ENCODE measurements at places on chromosomes 3 and 15.

DNA sequence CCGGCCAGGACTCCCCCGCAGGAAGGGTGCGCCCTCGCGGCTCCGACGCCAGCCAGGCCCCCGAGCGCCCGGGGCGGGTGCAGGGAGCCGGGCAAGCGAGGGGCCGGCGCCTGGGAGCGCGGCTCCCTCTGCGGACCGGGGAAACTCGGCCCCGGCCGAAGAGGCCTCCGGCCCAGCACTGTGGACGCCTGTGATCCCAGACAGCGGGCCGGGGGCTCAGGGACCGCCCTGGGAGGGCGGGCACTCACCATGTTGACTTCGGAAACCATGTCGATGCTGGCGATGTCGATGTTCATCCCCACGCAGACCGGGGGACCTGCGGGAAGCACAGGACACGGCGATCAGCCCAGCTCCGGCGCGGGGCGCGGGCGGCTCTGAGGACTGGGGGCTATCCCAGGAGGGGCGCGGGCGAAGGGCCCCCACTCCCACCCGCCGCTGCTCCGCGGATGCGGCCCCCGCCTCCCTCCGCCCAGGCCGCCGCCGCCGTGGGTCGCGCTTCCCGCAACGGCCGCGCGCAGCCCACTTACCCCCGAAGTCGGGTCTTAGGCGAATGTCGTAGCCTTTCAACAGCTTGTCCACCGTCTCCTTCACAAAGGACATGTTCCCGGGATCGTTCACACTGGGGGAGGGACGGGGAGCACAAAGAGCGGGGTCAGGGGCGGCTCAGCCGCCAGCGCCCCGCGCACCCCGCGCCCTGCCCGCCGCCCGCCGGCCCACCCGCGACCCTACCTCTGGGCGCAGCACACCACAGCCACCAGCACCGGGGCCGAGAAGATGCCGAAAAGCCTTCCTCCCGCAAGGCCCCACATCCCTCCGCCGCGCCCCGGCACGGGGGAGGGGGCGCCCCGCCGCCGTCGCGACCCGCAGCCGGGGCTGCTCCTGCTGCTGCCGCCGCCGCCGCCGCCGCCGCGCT is at the start of gene GABRB3:
GABRB3 (minus strand) TSS at position 913 of the 913 bp plus-strand sequence.
- no peak for DNase-seq

- DNase-seq, result no peak
Observed at GRCh38 chr3:57682284-57682683, 10.6 kb downstream of the DENND6A start.

GRCh38 chr15:24054547-24055245 is 367.6 kb upstream of the NDN start:
- DNase-seq, result no peak

DNA sequence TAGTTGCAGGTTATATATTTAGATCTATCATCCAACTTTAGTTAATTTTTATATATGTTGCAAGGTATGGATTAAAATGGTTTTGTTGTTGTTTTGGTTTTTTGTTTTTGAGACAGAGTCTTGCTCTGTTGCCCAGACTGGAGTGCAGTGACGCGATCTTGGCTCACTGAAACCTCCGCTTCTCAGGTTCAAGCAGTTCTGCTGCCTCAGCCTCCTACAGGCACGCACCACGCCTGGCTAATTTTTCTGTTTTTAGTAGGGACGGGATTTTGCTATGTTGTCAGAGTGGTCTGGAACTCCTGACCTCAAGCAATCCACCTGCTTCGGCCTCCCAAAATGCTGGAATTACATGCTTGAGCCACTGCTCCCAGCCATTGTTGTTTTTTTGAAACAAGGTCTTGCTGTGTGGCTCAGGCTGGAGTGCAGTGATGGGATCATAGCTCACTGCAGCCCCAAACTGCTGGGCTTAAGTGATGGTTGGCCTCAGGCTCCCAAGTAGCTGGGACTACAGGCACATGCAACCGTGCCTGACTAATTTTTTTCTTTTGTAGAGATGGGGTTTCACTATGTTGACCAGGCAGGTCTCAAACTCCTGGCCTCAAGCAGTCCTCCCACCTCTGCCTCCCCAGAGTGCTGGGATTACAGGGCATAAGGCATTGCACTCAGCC is 92.0 kb downstream of the ZNF609 start:
- DNase-seq, result no peak

- peak; percentile 67 for DNase-seq
Observed at GRCh38 chr15:70486451-70487386, 276.6 kb downstream of the UACA start.

GRCh38 chr3:50600141-50600753 is 11.3 kb downstream of the CISH start:
- DNase-seq, result no peak

DNA sequence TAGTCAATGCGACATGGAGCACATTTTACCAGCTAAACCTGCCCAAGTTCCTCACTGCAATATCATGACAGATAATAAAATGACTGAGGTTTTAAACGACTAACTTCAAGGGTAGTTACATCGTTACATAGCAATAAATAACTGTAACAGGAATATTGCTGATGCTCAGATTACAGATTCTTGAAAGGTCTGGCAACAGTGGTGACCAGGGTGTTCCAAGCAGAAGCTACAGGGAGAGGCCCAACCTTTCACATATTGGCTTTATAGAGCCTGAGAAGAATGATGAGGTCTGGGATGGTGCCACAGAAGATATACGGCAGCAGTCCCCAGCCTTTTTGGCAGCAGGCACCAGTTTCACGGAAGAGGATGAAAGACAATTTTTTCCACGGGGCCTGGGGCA is 51.1 kb upstream of the CSPG5 start:
- no peak for DNase-seq

DNA sequence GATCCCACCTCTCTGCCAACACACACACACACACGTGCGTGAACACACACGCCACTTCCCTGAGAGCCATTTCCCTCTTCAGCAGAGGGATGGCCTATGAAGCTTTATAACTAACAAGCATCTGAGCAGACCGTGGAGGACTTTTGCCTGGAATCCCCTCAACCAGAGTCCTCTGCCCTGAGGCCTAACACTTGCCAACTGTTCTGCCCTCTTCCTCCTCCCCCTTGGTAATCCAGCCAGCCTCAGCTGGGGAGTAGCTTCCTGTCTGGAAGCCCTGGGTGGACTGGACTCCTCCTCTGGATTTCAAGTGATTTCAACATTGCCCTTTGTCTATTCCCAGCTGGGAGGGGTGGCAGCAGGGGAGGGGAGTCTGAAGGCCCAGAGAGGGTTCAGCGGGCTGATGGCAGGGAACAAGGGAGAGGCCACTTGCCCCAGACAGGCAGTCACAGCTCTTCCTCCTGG is 68.4 kb upstream of the HACD2 start:
- peak; percentile 72 for DNase-seq

GRCh38 chr15:78866803-78867202 is 5.9 kb upstream of the MORF4L1 start:
- DNase-seq, result no peak

- DNase-seq, result no peak
Observed at GRCh38 chr3:170740285-170740684, 129.7 kb downstream of the RPL22L1 start.

- peak; percentile 95 for DNase-seq
Observed at GRCh38 chr3:139448104-139448503, 28.2 kb downstream of the RBP2 start.

GRCh38 chr15:31439328-31439727 is 112.7 kb downstream of the KLF13 start:
- no peak for DNase-seq

GRCh38 chr3:86996261-86996955 is 5.5 kb upstream of the VGLL3 start:
- DNase-seq, result no peak

DNA sequence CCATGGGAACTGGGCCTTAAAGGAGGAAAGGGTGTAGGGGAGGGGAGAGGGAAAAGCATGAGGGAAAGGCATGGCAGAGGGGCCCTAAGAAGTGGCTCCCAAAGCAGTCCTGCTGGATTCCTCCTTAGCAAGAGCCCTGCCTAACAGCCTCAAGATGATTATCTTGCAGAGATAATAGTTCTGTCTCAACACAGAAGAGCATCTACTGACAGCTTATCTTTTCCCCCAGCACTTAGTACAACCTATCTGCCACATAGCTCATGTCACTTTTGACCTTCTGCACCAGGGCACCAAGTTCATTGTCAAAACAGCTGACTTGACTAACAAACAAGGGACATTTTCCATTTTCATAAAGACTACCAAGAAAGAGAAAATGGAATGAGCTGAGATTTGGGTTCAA is 86.3 kb downstream of the ANP32A start:
- no peak for DNase-seq

- DNase-seq, result no peak
Observed at GRCh38 chr15:56716334-56716733, 17.0 kb downstream of the ZNF280D start.

GRCh38 chr3:174541708-174542315 is 317.3 kb upstream of the NAALADL2 start:
- no peak for DNase-seq

- no peak for DNase-seq
Observed at GRCh38 chr15:51585986-51586385, 36.6 kb downstream of the DMXL2 start.

DNA sequence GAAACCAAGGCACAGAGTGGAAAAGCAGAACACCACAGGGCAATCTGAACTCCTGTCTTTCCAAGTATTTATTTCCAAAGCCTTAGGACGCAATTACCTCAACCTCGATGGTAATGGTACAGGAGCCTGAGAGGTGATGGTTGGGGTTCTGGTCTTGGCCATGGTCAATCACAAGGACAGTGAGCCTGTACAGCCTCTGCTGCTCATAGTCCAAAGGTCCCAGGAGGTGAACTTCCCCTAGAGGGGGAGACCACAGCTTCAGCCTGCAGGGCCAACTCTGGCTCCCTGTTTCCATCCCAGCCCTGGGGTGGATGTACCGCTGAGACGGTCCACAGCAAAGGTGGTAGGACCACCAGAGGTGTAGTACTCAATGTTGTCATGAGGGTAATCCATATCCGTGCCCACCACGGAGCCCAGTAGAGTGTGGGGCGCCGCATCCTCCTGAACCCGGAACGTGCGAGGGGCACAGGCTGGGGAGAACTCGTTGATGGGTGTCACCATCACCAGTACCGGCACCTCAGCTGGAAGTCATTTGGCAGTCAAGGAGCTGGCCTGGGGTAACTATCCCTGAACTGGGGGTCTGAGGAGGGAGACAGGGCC is 6.1 kb downstream of the CDHR4 start:
- DNase-seq, result no peak

DNA sequence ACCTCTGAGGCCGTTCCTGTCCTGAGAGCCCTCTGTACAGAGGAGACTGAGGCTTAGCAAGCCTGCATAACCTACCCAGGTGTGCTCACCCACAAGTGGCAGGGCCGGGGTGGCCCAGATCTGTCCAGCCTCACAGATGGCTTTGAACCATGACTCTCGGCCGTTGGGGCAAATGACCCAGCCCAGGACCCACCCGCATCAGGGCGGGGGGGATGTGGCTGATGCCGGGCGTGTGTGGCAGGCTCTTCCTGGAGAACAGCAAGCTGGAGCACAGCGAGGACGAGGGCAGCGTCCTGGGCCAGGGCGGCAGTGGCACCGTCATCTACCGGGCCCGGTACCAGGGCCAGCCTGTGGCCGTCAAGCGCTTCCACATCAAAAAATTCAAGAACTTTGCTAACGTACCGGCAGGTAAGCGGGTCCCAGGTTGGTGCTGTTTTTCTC is 133.5 kb downstream of the LRRK1 start:
- no peak for DNase-seq

DNA sequence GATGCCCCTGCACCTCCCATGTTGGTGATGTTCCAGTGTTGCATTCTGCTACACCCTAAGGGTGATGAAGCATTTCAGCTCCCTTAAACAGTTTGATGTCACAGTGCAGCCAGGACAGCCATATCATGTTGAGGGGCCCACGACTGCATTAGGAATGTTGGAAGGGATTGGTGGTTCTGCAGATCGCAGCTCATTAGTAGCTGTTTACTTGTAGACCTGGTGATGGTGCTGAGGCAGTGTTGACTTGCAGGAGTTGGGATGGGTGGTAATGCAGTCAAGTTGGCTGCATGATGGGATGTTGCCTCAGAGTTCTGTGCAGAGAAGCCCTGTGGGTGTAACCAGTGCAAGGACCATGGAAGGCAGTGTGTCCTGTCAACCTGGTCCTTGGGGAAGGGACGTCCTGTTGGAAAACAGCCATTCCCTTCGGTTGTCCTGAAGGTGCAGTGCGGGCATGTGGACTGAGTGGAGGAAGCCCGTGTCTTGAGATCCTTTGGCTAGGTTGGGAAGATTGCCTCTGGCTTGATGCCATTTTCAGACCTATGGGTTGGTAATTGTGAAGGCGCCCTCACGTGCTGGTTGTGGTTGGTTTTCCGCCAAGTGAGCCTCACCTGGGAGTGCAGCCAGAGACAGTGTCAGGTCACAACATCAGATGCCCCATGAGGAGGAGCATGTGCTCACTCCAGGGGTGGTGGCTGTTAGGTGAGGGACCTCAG is 100.7 kb downstream of the SNRPN start:
- no peak for DNase-seq

- DNase-seq, result no peak
Observed at GRCh38 chr15:65086680-65087111, 10.2 kb downstream of the KBTBD13 start.

DNA sequence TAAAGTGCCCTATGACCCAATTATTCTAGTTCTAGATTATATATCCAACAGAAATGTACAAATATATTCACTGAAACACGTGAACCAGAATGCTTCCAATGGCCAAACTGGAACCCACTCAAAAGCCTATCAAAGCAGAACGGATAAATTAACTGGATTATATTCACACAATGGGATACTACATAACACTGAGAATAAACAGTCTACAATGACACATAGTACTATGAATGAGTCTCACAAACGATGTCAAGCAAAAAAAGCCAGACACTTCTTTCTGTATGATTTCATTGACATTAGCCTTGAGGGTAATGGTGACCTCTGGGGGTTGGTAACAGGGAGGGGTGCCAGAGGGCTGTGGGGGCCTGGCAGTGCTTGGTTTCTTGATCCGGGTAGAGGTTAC is 50.9 kb upstream of the HACD2 start:
- DNase-seq, result no peak

DNA sequence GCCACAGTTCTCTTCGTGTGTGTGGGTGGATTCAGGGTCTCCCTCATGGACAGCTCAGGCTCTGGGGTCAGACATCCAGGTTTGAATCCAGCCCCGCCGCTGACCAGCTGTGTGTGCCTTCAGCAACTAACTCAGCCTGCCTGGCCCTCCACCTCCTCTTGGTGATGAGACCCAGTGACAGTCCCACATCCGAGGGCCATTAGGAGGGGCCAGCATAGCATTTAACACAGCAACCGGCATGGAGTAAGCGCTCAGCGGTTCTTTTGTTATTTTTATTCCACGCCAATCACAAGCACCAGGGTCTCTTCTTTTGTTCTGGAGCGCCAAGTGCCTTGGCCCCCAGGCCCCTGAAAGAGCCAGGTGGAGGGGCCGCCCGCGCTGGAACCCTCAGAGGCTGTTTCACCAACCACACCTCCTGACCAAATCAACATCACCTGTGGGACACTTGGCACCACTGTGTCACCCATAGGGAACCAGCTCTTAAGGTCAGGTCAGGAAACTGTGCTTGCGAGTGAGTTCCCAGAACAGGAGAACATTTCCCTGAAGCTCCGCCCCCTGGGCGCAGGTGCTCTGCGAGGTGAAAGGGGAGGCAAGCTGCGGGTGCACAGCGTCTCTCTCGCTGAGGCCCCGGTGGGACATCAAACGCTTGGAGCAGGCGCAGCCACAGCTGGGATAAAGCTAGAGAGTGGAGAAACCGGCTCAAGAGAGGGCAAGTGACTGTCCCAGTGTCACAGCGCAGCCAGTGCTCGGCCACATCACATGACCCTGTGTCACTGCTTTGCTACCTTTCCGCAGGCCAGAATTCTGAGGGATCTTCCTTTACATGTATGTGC is 311.3 kb downstream of the UACA start:
- DNase-seq, result no peak
